ENCODE measurements at places on chromosomes 7 and 10. TPM values are rescaled to one million over a fixed set of nuclear protein-coding genes. Genes with fewer than 3 reads are reported as not detected.

The CCL24 gene
- total RNA-seq: not detected

The LLCFC1 gene
- not detected for total RNA-seq

The AKR1C8 gene
- not detected for total RNA-seq

The NODAL gene
- total RNA-seq: not detected

The GNAT3 gene
- not detected for total RNA-seq

The GPR22 gene
- not detected for total RNA-seq

The TUBB8 gene
- total RNA-seq: not detected

The LRMDA gene
- total RNA-seq: under 0.01 TPM

The DPYSL4 gene
- 0.86 TPM for total RNA-seq

The HYAL4 gene
- 0.64 TPM for total RNA-seq

The SPDYE1 gene
- not detected for total RNA-seq

The CHST3 gene
- total RNA-seq: 37.4 TPM

The DNAJB12 gene
- 32.8 TPM for total RNA-seq

The RET gene
- total RNA-seq: 0.43 TPM

The OR9A2 gene
- not detected for total RNA-seq

The NPC1L1 gene
- total RNA-seq: not detected

The TEX36 gene
- not detected for total RNA-seq

The FEZF1 gene
- not detected for total RNA-seq

The GPR37 gene
- 5.6 TPM for total RNA-seq

The CALCR gene
- total RNA-seq: under 0.01 TPM

The MAD1L1 gene
- total RNA-seq: 67.6 TPM

The TSPAN12 gene
- 4.7 TPM for total RNA-seq

The KCNIP2 gene
- 0.86 TPM for total RNA-seq

The CYP26C1 gene
- not detected for total RNA-seq

The SEMA3D gene
- total RNA-seq: 3.0 TPM

The BICC1 gene
- 39.3 TPM for total RNA-seq
